ENCODE measurements at places on chromosomes 7 and 10.

DNA sequence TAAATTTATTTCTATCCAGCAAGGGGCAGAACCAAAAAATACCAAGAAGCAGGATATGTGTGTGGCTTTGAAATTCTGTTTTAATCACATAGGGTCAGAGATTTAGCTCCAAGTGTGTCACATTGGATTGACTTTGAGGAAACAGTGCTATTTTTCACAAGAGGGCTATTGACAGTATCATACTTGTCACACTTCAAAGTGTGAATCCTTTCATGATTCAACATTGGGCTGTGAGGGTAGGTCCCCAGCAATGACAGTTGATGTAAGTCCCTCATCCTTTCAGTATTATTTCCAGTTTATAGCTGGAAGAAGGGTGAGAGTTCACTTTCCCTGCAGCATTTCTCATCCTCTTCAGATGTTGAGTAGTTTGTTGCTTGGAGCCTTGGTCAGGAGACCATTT, 7.4 kb downstream of the CCNY start:
- DNase-seq, result no peak

DNA sequence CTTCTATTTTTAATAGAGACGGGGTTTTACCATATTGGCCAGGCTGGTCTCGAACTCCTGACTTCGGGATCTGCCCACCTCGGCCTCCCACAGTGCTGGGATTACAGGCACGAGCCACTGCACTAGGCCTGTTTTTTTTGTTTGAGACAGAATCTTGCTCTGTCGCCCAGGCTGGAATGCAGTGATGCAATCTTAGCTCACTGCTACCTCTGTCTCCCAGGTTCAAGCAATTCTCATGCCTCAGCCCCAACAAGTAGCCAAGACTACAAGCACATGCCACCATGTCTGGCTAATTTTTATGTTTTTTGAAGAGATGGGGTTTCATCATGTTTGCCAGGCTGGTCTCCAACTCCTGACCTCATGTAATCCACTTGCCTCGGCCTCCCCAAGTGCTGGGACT, 73.7 kb downstream of the TYW1B start:
- no peak for DNase-seq

- no peak for DNase-seq
Observed at GRCh38 chr10:29881336-29881771, 178.0 kb downstream of the JCAD start.

DNA sequence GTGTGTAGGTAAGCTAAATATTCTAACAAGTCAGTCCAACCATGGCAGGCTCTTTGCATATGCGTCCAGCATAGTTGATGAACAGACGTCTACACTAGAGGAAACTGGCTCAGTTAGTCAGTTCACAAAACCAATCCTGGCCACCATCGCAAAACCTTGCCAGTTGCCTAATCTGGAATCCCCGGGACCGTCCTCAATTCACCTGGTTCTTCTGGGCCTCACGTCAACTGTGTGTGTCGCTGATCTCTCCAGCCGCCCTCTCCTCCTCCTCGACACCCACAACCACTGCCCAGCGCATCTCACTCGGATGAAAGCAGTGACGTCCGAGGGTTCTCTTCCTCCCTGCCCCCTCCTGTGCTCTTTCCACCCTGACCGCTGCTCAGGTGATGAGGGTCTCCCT, 217.8 kb upstream of the SH2B2 start:
- DNase-seq, result no peak

DNA sequence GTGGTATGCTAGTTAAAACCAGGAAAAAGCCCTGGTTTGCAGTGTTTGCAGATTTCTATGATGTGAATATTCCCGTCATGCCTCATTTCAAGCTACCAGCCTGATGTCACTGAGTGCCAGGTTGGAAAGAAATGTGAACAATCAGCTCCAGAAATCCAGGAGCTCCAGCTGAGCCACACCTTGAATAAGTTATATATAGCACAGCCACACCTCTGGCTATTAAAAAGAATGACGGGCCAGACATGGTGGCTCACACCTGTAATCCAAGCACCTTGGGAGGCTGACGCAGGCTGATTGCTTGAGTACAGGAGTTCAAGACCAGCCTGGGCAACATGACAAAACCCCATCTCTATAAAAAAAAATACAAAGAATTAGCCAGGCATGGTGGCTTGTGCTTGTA, 18.7 kb upstream of the SLF2 start:
- DNase-seq, result no peak

- no peak for DNase-seq
Observed at GRCh38 chr10:17537281-17537680, 79.9 kb downstream of the HACD1 start.

DNA sequence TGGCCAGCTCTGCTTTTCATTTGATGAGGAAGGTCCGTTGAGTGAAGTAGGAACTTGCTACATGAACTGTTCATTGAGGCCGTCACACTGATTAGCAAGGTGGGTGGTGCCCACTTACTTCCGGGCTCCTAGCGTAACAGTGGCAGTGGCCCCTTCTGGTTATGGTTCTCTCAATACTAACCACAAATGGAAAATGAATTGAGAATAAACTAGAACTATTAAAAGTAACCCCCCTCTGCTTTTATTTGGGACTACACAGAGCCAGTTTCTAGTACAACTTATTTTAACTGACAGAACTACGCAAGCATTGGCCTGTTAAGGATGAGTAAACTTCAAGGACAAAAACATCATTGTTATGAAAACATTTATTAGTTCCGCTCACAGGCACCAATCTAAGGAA, 519.1 kb downstream of the INHBA start:
- DNase-seq, result no peak

GRCh38 chr10:43728425-43728824, 79.7 kb upstream of the ZNF32 start:
- DNase-seq, result no peak

DNA sequence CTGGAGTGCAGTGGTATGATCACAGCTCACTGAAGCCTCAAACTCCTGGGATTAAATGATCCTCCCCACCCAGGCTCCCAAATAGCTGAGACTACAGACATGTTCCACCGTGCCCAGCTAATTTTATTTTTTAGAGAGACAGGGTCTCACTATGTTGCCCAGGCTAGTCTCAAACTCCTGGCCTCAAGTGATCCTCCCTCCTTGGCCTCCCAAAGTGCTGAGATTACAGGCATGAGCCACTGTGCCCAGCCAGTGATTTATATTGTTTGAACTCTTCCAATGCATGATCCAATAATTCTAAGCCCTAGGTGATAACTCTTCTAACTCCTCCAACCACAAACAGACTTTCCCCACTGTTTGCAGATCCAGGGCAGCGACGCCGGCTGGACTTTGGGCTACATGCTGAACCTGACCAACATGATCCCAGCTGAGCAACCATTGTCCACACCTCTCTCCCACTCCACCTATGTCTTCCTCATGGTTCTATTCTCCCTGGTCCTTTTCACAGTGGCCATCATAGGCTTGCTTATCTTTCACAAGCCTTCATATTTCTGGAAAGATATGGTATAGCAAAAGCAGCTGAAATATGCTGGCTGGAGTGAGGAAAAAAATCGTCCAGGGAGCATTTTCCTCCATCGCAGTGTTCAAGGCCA, 41.8 kb upstream of the CC2D2B start:
- no peak for DNase-seq

All from stimulated activated CD4-positive, alpha-beta T cell treated with anti-CD3 and anti-CD28 coated beads, Interleukin-2, amount 100 ng/mL, for 24 hours (primary cell).